ENCODE measurements at places on chromosomes 3 and 15.
A peak's percentile ranks its signal among the peaks of the same experiment; 100 is the strongest.

DNA sequence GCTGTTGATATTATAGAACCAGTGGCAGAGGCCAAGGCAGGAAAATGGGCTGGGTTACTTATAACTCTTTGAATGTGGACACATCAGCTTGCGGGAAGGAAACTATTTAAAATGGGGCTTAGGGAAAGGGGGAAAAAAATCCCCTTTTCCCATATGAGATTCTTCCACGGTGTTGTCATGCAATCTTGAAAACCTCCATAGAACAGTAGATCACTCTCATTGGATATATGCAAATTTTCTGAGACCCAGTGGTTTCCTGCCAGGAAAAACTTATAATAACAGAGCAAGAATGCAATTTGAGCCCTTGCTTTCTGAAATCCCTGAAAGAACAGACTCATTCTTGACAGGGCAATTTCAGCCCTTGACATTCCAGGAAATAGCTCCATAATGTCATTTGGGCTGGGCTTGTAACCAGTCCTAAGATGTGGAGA is 31.1 kb downstream of the TMEM212 start:
- no peak for DNase-seq

DNA sequence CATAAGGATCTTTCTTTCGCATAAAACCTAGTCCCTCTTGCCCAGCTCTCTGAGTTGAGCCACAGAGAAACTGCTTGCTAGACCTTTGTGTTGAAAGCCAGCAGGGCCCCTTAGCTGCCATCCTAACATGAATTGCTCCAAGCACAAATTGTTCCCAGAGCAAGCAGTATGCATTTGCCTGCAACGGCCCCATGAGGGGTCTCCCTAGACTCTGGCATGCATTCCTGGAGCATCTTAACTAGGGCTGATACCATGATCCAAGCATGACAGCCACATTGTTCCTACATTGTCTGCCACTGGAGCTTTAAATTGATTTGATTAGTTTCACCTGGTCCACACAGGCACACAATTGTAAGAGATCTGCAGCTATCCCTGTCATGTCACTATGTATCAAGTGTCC is 428.1 kb downstream of the TAFA4 start:
- no peak for DNase-seq

- DNase-seq = peak; percentile 2
Observed at GRCh38 chr3:136194409-136195257, 1.5 kb downstream of the MSL2 start.

DNA sequence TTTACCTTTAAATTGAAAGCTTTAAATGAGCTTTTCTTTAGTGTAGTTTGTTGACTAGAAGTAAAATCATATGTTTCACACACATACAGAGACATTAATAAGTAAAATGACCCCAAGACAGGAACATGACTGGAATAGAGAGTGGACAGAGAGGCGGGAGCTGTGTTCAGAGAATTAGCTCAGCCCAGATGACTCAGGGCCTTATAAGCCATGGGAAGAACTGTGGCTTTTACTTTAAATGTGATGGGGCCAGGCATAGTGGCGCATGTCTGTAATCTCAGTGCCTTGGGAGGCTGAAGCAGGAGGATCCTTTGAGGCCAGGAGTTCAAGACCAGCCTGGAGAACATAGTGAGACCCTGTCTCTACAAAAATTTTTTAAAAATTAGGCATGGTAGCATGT is 26.7 kb downstream of the SACM1L start:
- no peak for DNase-seq

- no peak for DNase-seq
Observed at GRCh38 chr3:59531994-59532393, 482.2 kb upstream of the CFAP20DC start.

GRCh38 chr3:95476534-95476933 is 1337.9 kb upstream of the EPHA6 start:
- no peak for DNase-seq

- DNase-seq = no peak
Observed at GRCh38 chr3:175073219-175073905, 214.2 kb downstream of the NAALADL2 start.

DNA sequence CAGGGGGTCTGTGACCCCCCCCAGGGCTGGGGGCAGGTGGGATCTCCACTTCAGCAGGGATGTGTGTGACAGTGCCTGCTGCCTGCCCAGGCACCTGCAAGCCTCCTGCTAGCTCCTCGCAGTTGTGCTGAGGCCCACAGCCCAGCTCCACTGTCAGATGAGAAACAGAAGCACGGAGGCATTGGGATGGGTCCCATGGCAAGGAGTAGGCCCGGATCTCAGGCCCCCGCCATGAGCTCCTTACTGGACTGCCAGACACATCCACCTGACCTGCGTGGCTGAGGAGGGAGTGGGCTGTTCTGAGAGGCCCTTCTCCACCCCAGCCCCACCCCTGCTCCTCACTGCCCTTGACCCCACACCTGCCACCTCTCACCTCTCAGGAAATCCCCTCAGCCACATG is 18.2 kb upstream of the SKOR1 start:
- no peak for DNase-seq
